ENCODE measurements at places on chromosomes 13 and 19.

GRCh38 chr19:4365341-4365740, 22.0 kb downstream of the MPND start:
- no peak for DNase-seq

GRCh38 chr19:7982651-7983099, 22.8 kb downstream of the ELAVL1 start:
- DNase-seq, result no peak

DNA sequence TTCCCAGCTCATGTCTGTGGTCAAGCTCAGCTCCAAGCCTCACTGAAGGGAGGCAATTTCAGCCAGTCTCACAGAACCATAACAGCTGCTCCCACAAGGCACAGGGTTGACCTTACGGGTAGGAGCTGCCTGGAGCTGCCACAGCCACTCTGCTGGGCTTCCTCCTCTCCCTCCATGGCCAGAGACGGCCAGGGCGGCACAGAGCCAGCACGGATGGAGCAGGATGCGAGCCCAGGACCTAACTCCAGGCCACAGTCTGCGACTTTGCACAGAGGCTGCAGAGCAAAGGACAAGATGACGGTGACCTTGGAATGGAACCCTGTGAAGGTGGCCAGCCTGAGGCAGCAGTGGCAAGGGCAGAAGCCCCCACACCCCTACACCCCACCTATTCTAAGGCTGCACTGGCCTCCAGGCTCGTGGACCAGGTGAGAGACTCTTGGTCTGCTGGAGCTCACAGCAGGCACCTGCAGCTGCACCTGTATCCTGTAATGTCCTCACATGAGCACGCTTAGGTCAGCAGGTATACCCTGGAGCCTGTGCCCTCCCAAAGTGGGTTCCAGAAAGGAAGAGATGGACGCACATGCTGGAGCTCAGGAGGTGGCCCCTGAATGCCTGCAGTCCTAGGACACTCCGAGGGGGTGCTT, 29.6 kb downstream of the ADPRHL1 start:
- DNase-seq, result no peak

DNA sequence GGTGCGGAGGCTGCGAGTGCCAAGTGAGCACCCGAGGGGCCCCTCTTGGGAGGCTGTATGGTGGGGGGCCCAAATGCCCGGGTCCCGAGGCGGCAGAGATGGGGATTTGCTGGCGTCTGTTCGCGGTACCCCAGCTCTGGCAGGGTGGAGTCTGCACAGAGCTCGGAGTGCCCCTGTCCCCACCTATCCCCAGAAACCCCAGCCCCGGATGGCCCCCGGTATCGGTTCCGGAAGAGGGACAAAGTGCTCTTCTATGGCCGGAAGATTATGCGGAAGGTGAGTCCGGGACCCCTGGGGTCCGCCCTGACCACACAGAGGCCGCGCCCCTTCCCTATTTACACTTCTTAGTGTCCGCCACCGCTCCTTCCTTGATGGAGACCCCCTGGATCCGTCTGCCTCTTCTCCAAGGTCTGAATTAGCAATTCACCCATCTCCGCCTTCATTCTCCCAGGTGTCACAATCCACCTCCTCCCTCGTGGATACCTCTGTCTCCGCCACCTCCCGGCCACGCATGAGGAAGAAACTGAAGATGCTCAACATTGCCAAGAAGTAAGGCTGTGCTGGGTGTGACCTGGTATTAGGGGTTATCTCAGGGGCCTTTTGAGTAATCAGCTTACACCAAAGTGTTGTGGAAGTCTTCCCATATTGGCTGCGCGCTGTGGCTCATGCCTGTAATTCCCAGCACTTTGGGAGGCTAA, 630 bp downstream of the PNPLA6 start:
- no peak for DNase-seq

GRCh38 chr13:27446986-27447583, 3.3 kb downstream of the MTIF3 start:
- DNase-seq, result no peak

GRCh38 chr13:114062754-114063153, 69.7 kb downstream of the RASA3 start:
- DNase-seq, result no peak

DNA sequence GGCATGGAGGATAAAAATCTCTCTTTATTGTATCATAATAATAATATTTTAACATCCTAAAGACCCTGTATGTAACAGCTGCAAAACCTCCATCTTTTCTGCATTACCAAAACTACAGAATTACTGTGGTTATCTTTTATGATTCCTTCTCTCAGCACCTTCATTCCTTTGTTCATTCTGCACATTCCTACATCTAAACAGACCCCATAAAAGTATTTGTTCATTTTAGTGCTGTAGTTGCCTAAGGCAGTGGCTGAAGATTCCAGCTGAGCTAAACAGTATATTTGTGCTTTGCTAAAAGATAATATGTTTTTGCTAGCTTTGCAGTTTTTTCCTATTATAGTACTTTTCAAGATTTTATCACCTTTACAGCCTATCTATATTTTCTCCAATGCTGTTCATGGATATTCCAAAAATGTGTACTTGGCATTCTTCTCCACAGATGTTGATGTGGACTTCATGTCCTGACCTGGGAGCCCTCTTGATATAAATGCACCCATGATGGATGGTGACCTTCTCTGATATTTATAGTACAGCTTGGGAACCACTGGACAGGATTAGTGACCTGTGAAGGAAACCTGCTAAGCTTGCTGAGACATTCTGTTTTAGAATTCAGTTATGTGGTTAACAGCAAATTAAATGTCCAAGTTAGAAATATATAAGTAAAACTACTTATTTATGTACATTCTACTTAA, 2832.9 kb upstream of the PCDH20 start:
- no peak for DNase-seq

DNA sequence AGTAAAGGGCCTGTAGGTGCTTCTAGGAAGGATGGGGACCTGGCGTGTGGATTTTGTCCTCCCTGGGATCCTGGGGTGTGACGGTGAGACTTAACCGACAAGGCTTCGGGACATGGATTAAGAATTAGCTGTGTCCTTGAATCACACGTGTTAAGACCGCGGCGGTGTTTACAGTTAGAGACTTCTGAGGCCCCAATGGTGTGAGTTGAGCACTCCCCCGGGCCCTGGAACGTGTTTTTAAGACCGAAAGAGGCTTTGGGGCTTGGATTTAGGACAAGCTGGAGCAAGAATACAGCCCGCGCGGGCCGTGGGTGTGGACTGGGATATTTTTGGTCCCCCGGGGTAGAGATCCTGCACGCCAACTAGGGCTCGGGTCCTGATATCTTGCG, 1.2 kb upstream of the SLC27A1 start:
- DNase-seq, result no peak

DNA sequence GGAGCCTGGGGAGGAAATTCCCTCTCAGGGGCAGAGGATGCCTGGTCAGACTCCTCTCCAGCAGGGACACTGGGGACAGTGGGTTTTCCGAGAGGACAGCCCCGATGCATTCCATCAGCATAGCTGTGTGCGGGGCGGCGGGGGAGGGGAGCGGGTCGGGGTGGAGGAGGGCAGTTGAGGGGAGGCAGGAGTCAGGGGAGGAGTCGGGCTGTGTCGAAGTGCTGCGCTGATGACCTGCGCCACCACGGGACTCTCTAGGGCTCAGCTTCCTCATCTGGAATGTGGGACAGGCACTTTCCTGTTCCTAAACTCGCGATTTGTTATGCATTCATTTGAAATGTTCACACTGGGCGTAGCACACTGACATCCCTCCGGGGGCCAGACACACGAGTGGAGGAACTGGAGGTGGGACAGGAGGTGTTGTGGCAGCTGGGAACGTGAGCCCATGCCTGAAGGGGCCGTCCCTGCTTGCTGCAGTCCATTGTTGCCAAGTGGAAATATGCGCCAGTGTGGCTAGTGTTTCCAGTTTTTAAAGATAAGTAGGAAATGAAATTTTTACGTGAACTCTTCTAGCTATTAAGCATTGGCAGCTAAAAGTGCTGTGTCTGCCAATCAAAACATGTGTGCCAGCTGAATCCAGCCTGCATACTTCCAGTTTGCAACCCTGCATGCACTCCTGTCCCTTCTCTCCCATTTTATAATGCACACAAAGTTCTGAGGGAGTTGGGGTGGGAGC, 43.3 kb downstream of the FLT1 start:
- no peak for DNase-seq

DNA sequence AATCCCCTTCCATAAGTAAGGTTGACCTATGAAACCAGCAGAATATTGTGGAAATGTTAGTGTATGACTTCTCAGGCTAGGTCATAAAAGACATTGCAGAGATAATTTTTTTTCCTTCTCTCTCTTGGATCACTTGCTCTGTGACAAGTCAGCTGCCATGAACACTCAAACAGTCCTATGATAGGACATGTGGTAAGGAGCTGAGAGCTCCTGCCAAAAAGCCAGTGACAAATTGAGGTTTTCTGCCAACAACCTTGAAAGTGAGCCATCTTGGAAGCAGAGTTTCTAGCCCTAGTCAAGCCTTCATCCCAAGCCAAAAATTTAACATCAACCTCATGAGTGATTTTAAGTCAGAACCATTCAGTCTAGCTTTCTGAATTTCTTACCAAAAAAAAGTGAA, 270.9 kb upstream of the NBEA start:
- no peak for DNase-seq

DNA sequence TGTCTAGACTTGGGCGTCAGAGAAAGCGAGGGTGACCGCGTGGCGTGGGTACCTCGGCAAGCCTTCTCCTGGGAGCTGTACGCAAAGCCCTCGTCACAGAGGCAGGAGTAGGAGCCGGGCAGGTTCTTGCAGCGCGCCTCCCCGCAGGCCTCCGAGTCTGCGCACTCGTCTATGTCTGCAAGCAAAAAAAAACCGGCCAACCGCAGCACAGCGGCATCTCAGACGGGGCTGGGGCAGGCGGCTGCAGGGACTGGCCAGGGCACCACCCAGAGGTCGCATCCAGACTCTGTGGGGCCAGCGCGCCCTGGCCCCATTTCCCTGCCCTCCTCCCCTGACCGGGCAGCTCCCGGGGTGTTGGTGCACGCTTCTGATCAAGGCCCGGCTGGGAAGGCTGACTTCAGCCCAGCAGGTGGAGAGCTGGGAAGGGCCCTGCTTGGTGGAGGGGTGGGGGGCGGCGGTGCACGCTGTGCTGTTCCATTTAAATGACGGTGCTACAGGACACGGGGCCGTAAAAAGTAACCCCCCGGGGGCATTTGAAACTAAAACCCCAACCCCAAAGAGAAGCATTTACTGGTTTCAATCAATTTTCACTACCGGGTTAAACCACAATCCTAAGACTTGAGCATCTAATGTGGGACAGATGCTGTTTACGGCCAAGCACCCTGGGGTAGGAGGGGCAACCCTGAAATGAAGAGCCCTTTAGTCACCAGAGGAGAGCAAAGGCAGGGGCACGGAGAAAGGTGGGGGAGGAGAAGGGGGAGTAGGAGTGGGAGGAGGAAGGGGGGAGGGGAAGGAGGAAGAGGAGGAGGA, 28.2 kb downstream of the GAS6 start:
- DNase-seq, result no peak

DNA sequence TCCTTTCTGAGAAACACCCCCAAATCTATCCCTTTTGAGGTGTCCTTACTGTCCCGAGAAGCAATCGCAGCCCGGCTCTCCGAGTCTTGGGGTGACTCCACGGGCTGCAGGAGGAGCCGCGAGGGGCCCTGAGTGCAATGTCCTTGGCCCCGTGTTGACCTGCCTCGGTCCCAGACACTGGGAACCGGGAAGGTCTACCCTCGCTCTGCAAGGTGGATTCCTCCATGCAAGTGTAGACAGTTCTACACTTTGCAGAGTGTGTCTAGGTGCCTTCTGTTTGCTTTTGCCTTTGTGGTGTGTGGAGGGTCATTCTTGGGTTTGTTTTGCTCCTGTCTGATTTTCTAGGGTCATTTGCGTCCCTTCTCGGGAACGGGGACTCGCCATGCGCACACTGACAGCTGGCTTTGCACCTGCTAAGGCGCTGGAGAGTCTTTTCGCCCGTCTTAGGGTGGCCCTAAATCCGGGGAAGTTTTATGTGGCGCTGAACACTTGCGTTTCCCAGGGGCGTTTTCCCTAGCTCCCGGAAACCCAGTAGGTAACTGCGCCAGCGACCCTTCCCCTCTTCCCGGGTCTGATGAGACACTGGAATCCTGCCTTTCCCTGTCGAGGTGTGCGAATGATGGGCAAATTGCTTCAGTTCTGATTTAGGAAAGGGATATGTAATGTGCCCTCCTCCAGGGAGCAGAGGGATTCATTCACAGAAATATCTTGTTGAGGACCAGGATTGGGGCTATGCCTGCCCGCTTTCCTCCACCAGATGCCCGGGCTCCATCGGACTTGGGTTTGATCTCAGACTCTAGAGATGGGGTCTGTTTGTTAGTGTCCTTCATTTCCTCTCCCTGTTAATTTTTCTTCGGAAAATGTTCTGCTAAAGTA, 755 bp downstream of the SERTM1 start:
- no peak for DNase-seq

DNA sequence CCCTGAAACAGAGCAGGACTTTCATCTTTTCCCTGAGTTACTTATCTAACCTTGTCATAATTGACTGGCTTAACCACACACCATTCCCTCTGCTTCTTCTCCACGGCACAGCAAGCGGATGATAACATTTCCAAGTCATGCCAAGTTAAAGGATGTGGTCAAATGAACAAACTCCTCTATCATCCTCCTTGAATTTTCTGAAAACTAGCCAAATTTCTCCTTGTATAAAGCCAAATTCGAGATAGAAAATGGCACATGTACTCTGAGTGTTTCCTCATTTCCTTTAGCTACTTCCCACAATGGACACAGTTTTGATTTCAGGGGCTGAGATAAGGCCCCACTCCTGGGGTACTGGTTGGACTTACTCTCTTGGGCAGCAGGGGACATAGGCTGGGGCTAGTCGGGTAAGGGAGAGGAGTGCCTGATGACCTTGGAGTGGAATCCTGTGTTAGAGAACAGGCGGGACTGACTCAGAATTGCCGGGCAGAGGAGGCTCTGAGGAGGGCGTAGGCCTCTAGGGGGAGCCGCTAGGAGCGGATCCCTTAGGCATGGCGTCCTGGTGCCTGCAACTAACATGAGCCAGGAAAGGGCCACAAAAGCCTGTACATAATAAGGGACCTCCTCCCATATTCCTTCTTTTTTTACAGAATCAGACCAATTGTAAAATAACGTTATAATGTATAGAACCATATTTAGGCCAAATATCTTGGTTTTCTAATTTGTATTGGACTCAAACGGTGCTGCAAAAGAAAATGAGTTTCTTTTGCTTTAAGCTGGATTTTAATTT, 20.3 kb upstream of the TMTC4 start:
- DNase-seq, result no peak

- no peak for DNase-seq
These were observed 148.4 kb downstream of the KATNAL1 start for GRCh38 chr13:30158774-30159445.
